ENCODE measurements at places on chromosomes 3 and 15.

DNA sequence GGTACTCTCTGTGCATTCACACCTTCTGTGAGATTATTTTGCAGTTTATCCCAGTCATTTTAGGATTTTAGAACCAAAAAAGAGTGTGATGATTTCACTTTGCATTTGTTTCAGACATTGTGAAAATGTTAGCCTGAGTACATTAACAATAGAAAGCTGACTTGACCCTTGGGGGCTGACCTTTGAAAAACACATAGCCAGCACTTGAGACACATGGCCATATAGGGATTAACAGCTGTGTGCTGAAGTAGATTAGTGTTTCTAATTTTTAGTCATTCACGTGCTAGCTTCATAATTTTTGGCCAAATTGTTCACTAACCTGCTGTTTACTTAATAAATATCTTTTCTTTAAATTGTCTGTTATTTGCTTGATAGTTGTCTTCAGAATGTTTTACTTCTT lies 3.5 kb downstream of the FEM1B start:
- DNase-seq = no peak

GRCh38 chr3:28278918-28279317 lies 37.5 kb downstream of the CMC1 start:
- DNase-seq = no peak

DNA sequence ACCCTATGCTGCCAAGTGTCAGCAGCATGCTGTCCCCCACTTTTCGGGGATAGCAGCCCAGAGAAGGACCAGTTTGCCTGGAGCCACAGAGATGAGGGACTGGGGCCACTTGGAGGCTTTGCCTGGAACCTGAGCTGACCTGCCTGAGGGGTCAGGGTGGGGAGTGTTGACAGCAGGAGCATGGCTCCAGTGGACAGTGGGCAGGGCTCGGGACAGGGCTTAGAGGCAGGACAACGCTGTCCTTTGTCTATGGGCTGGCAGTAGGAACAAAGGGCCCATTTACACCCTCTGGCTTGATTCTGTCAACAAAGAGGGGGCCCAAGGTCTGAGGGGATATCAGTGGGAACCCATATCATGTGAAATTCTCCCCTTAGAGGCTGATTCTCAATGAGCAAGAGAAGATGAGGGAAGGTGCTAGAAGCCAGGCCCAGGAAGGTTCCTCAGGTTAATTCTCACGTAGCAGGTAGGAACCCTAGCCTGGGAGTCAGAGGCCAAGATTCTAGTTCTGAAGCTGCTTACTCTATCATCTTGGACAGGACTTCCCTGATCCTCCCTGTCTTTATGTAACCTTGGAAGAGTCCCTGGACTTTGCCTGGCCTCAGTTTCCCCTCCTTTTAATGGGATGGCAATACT lies 29.7 kb upstream of the HHATL start:
- DNase-seq = no peak

- DNase-seq = no peak
Observed at GRCh38 chr3:127375151-127375930, 87.5 kb upstream of the PRR20G start.

DNA sequence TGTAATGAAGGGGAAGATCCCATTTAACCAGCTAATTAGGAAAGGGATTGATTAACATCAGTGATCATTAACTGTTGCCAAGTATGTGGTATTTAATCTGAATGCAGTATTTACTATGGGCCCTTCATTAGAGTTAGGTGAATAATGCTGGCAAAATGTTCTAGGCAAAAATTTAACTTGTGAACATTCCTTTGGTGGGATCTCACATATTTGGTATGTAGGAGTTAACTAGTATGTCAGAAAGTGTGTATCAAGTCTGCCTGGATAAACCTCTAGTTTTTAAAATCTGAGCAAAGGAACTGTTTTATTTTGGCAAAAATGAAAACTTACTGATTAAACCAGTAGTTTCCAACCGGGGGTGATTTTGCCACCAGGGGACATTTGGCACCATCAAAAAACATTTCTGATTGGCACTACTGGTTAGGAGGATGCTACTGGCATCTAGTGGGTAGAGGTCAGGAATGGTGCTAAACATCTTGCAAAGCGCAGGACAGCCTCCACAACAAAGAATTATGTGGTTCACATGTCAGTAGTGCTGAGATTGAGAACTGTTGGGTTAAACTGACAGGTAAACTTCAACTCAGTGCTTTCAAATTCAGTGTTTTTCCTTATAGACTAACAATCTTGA lies 22.5 kb downstream of the LRTM1 start:
- DNase-seq = no peak

- no peak for DNase-seq
Observed at GRCh38 chr3:115657168-115657567, 33.9 kb downstream of the GAP43 start.

GRCh38 chr3:190265796-190266195 lies 56.5 kb downstream of the CLDN1 start:
- DNase-seq = no peak

GRCh38 chr15:66269326-66270090 lies 16.0 kb upstream of the MEGF11 start:
- no peak for DNase-seq

DNA sequence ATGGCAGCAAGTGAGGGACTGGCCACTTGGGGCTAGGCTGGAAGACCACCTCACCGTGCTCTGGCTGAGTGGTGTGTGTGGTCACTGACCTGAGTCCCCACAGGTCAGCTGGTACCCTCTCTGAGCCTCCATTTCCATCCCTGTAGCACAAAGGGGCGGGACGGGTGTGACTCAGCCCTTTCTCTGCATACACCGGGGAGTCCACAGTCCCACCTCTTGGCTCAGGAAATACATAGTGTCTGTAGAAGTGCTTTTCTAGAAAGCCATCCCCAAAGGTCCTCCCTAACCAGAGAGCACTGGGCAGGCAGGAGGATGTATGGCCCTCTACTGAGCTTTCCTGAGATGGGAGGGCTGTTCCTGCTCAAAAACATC lies 27.2 kb downstream of the WNT7A start:
- no peak for DNase-seq

DNA sequence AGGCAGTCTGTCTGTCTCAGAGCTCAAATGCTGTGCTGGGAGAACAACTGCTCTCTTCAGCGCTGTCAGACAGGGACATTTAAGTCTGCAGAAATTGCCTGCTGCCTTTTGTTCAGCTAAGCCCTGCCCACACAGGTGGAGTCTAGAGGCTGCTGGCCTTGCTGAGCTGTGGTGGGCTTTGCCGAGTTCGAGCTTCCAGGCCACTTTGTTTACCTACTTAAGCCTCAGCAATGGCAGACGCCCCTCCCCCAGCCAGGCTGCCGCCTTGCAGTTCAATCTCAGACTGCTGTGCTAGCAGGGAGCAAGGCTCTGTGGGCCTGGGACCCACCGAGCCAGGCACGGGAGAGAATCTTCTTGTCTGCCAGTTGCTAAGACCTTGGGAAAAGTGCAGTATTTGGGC lies 25.0 kb upstream of the RPP14 start:
- no peak for DNase-seq

- no peak for DNase-seq
Observed at GRCh38 chr3:7700539-7700938, 801.1 kb upstream of the LMCD1 start.

DNA sequence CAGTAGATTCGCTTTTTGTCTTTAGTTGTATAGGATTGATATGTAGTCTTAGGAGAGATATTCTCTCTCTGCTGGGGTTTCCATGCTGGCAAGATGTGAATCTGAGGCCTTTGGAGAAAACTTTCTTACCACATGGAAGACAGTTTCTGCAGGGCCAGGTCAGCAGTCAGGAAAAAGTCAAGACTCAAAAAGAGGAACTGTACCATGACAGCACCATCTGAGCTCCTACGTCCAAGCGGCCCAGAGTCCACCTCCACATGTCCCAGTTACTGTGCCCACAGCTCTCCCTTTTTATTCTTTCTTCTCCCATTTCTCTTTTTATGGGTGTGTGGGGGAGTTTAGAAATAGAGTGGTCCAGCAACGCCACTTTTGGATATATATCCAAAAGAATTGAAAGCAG lies 172.0 kb downstream of the MTHFS start:
- no peak for DNase-seq

GRCh38 chr3:39102504-39103323 lies 4.7 kb downstream of the GORASP1 start:
- DNase-seq = no peak

- no peak for DNase-seq
Observed at GRCh38 chr15:25707656-25708365, 155.3 kb downstream of the ATP10A start.

DNA sequence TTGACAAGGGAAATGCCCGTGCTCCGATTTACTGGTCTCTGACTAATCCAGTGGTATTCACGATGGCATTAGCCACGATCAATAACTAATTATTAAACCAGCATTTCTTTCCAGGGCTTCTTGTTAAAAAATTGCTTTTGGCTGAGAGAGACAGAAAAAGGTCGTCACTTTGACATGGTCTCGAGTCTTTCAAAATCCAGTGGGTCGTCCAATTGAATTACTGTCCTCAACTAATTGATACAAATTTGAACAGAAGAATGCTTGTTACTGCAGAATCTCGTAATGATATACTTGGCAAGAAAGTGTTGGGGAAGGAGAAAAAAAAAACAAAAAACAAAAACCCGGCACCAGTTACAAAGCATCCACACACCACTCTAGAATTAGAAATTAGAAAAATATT lies 318.4 kb downstream of the NR2F2 start:
- DNase-seq = no peak

DNA sequence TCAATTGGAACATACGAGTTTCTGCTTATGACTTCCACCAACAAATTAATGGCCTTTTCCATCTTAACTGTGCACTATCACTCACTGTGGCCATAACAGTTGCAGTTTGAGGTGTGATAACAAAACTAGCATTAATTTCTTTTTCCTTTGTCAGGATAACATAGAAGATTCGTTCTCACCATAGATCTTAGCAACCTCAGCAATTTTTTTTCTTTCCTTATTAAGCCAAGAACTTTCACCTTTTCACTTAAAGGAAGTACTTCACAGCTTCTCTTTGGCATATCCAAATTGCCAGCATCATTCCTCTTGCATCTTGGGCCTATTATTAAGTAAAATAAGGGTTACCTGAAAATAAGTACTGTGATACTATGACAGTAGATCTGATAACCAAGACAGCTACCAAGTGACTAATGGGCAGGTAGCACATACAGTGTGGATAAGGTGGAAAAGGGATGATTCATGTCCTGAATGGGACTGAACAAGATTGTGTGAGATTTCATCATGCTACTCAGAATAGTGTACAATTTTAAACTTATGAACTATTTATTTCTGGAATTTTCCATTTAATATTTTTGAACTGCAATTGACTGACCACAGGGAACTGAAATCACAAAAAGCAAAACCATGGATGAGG lies 46.6 kb downstream of the CEP70 start:
- no peak for DNase-seq

GRCh38 chr15:92438471-92438870 lies 44.8 kb downstream of the ST8SIA2 start:
- DNase-seq = no peak

DNA sequence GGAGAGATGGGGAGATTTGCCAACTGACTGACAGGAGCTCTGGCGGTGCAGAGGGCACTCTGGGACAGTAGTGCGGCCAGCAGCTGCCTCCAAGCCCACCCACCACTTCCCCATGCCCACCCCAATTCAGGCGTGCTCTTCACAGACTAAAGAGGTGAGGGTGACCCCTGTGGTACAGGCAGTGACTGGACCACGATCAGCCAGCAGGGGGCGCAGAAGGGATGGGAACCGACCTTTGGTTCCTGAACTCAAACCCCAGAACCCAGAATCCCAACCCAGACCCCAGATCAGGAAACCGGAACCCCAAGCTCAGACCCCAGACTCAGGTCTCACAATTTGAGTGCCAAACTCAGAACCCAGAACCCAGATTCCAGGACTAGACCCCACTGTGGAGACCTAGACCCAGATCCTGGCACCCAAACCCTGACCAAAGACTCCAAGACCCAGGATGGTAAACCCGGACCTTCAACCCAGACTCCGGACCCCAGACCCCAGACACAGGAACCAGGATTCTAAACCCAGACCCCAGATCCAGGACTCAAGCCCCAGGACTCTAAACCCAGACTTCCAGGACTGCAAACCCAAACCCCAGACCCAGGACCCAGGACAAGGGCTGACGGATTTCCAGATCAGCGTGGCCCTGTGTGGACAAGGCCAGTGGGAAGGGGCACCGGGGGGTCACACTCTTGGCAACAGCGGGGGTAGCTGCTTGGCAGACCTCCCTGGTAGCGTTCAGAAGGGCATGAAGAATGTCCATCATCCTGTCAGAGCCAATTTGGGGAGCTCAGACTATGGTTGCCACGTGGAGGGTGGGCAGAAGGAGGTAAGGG lies 3.7 kb upstream of the MYL3 start:
- peak; percentile 89 for DNase-seq

DNA sequence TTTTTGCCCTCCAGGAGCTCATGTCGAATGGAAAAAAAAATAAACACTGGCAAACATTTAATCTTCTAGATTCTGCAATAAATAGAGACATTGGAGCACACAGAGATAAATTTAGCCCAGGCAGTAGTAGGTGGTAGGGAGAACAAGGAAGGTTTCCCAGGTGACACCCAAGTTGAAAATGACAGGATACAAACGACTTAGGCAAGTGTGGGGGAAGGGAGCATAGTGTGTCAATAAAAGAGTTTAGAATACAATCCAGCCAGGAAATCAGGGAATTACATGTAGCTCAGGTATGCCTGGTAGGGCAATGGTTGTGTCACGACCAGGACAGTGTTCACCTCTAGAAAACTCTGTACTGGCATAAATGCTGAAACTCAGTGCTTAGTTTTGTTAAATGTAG lies 364.6 kb upstream of the AGTR1 start:
- no peak for DNase-seq

- DNase-seq = no peak
Observed at GRCh38 chr3:181446741-181447140, 265.0 kb upstream of the SOX2 start.

- no peak for DNase-seq
Observed at GRCh38 chr3:71266875-71267274, 316.7 kb downstream of the FOXP1 start.

DNA sequence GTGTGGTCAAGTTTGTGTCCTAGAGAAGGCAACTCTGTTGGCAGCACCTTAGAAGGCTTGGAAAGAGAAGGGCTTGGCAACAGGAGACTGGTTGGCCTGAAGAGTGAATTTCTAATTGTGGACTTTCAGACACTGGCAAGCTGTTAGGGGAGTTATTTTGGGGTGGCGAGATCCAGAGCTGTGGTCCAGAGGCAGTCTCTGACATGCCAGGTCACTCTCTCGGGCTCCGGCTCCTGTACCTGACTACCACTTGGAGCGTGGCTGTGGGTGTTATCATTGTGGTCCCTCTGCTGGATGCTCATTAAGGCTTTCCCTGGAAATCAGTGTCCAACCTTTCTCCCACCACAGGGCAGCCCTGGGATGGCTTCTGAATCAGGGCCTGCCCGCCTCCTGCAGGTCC lies 209.0 kb downstream of the SLCO3A1 start:
- DNase-seq = no peak

DNA sequence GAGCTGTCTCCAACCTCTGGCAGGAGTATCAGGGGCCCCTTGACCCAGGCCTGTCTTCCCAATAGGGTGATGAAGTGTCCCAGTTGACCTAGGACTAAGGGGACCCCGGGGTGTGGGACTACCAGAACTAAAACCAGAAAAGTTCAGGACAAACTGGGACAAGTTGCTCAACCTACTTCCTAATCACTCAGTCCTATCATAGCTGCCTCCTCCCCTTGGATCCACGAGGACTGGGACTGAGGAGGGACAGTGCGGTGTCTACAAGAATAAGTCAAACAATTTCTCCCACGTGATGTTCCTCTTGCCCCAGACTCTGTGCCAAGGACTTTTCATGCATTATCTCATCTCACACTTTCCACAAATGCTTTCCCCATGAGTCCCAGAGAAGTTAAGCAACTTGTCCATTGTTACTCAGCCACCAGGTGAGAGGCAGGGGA lies 49.4 kb upstream of the SLCO2A1 start:
- no peak for DNase-seq

GRCh38 chr15:65083262-65083701 lies 6.7 kb downstream of the KBTBD13 start:
- no peak for DNase-seq

Data from stimulated activated CD4-positive, alpha-beta T cell treated with anti-CD3 and anti-CD28 coated beads, Interleukin-1b, Interleukin-23, amount 100 ng/mL, for 4 hours (primary cell).